Activated CD4-positive, alpha-beta memory T cell treated with anti-CD3 and anti-CD28 coated beads, Interleukin-2, amount 10 ng/mL, durations not matched to agents 7 days and 5 days (primary cell): ENCODE measurements at places on chromosomes 16 and 17.
A peak's percentile ranks its signal among the peaks of the same experiment; 100 is the strongest.

DNA sequence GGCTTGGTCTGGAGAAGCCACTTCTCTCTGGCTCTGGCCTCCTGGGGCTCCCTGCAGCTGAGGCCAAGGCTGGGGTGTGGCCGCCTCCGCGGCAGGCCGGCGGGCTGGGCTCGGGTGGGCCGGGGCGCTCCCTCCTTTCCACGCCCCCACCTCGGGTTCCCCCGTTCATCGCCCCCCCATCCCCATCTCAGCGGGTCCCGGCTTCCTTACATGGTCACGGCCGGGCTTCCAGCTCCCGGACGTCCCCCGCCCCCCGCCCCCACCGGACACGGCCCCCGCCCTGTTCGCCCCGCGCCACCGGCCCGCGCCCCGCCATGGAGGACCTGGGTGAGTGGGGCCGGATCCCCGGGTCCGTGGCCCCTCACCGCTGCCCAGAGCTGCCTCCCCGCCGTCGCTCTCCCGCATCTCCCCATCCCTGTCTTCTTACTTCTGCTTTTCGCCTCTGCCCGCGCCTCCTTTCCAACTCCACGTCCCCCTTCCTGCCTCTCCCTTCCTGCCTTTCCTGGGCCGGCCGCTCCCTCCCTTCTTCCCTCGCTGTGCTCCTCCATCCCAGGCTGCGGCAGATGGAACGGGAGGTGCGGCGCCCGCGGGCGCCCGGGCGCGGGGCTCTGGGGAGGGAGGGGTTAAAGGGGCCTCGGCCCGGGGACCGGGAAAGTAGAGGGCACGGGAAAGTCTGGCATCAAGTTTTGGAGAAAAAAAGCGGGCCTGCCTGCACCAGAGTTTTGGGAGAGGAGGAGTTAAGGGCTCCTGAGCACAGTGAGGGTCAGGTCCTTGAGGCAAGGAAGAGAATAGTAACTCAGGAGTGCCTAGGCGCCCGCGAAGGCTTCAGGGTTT is at the start of gene TGFB1I1:
Gene TGFB1I1, plus strand, starts transcription at position 278 of the 834 bp plus-strand sequence. Its CDS starts 37 bp downstream, at position 315.
- no peak for DNase-seq

- no peak for DNase-seq
These were observed 210.0 kb upstream of the GSE1 start for GRCh38 chr16:85402910-85403692.

- peak; percentile 38 for DNase-seq
These were observed 1.7 kb downstream of the KANSL1 start for GRCh38 chr17:46191322-46192188.

GRCh38 chr16:81458827-81459598 is 14.4 kb downstream of the CMIP start:
- DNase-seq, result no peak

- DNase-seq, result no peak
These were observed 10.8 kb downstream of the TBC1D26 start for GRCh38 chr17:15742921-15743320.

GRCh38 chr17:76188213-76189016 is 47.4 kb upstream of the FOXJ1 start:
- no peak for DNase-seq

DNA sequence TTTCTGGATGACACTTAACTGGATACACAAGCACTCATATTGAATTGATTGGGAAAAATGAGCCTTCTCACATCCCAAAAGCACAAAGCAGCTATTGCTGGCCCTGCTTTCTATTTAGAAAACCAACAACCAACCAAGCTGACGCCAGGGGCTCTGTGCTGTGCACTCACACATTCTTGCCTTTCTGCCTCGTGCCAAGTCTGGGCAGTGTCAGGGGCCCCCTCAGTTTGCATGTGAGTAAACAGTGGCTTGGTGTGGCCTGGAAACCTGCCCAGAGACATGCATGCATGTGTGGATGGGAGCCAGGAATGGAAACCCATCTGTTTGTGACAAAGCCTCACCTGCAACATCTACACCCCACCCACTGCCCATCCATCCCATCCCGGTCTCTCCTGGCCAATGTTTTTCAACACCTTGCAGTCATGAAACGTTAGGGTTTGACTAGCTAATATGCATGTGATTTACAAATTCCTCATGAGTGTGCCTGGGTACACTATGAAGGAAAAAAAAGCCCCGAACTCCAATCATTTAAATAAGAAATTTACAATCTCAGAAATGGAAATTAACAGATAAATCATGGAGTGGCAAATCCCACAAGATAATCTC is 20.4 kb downstream of the MIEF2 start:
- no peak for DNase-seq

GRCh38 chr16:15880434-15881308 is 7.7 kb downstream of the CEP20 start:
- no peak for DNase-seq

DNA sequence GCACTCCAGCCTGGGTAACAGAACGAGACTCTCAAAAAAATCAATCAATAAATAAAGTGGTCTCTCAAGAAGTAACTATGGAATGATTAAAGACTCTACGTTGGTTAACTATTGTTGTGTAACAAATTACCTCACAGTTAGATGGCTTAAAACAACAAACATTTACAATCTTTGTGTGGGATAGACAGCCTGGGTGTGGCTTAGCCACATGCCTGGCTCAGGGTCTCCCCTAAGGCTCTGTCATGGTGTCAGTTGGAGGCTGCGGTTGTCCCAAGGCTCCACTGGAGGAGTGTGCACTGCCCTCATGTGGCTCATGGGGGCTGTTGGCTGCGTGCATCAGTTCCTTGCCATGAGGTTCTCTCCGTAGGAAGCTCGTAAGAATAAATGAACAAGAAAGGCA is 294.5 kb downstream of the SNX29 start:
- no peak for DNase-seq

DNA sequence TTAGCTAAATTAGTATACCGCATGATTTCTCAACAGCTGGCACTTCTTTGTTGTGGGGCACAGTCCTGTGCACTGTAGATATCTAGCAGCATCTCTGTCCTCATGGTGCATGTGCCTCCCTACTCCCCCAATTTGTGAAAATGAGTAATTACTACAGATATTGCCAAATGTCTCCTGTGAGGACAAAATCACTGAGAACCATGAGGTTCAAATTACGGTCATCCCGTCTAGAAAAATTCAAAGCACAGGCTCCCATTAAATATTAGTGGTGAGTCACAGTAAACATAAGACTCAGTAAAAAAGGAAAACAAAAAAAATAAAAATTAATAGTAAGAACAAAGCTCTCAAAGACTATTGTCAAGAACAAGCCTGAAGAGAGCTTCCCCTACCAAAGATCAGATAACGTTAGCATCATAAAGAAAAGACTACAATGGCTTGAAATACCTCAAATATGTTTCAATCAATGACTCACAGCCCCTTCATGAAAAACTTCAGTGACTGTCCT is 57.8 kb downstream of the STH start:
- no peak for DNase-seq

GRCh38 chr16:21263640-21264570 is 14.2 kb downstream of the CRYM start:
- DNase-seq, result no peak

GRCh38 chr16:87202346-87202745 is 114.8 kb downstream of the C16orf95 start:
- DNase-seq, result no peak

- no peak for DNase-seq
These were observed 15.0 kb upstream of the PITPNA start for GRCh38 chr17:1577583-1578013.

GRCh38 chr16:24358117-24358516 is 102.0 kb downstream of the CACNG3 start:
- DNase-seq, result no peak

DNA sequence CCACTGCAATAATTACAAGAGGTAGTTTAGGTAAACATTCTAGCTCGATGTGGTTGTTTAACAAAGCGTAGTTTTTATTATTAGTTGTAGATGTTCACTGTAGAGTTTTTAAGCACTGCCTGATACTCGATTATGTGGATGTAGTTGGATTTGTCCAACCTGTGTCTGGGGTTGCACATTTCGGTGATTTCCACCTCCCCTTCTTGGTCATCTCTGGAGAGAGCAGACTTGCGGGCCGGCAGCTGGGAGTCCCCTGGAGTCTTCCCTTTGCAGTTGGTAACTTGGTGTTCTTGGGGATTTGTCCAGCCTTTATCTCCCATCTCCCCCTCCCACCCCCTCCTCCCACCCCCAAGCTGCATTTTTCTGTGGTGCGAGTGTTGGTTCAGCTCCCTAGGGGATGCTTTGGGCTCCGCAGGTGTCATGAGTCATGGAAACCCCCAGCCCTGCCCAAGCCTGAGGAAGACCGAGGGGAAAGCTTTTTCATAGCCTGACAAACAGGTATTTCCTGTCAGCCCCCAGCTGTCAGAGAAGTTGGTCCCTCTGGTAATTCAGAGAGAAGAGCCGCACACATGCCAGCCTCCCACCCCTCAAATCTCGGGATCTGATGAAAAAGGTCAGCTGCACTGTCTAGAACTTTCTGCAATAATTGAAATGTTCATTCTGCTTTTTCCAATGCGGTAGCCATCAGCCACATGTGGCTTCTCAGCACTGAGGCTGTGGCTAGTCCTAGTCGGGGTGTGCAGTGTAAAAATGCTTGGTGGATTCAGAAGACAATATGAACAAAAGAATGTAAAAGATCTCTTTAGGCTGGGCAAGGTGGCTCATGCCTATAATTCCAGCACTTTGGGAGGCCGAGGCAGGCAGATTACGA is 50.3 kb downstream of the KSR1 start:
- DNase-seq, result no peak

GRCh38 chr16:86998196-86999001 is 318.8 kb downstream of the C16orf95 start:
- DNase-seq, result no peak

DNA sequence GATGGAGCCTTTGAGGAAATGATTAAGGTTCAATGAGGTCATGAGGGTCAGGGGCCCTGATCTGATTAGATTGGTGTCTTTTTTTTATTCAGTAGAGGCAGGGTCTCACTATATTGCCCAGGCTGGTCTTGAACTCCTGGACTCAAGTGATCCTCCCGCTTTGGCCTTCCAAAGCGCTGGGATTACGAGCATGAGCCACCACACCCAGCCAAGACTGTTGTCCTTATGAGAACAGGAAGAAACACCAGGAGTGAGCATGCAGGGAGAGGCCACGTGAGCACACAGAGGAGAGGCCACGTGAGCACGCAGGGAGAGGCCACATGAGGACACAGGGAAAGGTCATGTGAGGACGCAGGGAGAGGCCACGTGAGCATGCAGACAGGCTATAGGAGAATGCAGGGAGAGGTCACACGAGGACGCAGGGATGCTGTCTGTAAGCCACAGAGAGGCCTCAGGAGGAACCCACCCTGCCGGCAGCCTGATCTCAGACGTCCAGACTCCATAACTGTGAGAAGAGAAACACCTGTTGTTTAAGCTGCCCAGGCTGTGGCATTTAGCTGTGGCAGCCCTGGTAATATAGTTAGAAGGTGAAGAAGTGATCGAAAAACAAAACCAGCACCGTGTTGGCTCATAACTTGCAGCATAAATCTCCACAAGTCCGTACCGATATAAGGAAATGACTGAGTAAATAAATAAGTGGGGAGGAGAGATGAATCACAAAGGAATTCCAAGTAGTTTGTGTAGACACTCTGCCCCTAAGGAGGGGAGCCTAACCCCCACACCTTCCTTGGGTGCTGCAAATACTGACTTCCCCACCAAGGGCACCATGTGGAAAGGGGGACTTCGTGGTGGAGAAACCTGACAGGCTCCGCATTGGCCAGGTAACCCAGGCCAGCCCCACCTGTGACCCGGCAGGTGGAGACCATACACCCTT is 14.6 kb upstream of the CSNK1D start:
- no peak for DNase-seq

GRCh38 chr17:8847891-8848290 is 19.6 kb downstream of the PIK3R6 start:
- DNase-seq, result no peak

DNA sequence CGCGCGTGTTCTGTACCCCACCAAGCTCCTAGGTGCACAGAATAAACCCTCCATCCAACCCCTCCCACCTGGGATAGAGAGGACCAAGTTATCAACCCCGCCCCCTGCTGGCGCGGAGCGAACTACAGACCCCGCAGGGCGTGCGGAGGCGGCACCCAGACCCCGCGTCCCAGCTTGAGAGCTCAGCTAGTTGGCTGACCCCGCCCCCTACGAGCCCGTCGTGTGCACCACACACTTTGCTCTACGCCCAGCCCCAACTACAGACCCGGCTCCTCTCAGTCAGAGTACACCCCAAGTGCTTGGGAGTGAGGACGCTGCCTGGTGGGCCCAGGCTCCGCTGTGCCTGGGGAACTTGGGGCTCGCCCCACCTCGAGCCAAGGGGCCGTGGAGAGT is 1.5 kb downstream of the GRIN2A start:
- DNase-seq, result peak; percentile 20

GRCh38 chr17:77405867-77406732 is 265.3 kb downstream of the SEC14L1 start:
- no peak for DNase-seq

DNA sequence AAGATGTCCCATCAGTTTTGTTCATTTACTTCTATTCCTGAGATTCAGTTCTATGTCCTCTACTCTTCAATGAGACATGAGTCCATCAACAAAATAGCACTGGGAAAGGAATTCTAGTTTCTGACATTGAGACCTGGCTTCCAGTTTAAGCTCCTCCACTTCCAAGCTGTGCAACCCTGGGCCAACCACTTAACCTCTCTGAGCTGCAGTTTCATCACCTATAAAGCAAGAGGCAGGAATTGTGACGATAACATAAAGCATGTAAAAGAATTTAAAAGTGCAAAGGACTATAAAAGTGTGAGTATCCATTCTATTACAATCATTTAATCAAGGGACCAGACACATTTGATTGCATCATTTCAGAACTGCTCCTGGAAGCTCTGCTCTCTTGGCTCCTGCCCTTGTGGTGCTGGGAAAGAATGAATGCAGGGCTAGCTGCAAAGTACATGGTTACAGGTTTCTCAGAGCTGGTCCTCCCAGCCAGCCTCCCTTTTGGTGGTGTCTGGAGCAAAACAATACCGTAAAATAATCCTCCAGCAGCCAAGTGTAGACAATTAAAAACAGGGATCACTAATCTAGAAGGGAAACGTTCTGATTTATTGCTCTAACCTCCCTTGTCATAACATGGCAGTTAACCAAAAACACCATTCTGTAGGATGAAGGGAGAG is 113.9 kb downstream of the VPS53 start:
- DNase-seq, result no peak

DNA sequence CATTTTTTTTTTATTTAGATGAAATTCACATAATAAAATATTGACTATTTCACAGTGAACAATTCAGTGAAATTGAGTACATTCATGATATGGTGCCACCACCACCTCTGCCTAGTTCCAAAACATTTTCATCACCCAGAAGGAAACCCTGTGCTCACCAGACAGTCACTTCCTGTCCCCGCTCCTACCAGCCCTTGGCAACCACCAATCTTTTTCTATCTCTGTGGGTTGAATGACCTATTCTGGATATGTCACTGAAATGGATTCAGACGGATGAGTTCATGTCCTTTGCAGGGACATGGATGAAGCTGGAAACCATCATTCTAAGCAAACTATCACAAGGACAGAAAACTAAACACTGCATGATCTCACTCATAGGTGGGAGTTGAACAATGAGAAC is 40.5 kb downstream of the ATP2C2 start:
- DNase-seq, result no peak

DNA sequence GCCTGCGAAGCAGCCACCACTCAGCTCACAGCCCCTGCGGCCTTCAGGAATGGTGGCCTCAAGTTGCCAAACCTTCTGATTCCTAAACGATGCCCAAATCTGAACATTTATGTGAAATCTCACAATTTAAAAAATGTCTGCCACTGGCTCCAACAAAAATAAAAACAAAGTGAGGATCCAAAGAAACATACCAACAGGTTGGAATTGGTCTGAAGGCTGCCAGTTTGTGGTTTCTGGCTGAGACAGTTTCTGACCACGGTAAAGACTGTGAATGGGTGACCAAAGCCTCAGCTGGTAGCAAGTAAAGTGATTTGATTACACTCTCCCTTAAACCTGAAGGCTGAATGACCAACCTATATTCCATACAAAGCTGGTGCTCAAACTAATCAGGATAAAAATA is 24.9 kb downstream of the LITAFD start:
- DNase-seq, result no peak
